ENCODE measurements at places on chromosomes 2 and 18.

- no peak for DNase-seq
Measured at GRCh38 chr2:149739883-149740265, 152.3 kb upstream of the MMADHC start.

DNA sequence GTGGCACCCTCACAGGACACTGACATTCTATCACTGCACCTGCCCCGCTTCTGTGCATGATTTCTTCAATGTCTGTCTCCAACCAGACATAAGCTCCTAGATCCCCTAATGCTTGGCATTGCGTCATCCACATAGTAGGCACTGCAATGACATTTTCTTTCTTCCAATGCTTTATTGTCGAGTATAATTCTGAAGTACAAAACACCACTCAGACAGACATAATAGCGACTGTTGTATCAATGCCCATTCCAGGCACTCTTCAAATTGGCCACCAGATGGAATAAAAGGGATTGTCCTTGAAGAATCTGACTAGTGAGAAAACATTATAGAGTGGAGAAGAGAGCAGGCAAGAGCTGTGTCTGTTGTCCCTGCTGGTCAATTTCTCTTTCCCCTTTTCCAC, 89.0 kb downstream of the LPIN1 start:
- DNase-seq = no peak

DNA sequence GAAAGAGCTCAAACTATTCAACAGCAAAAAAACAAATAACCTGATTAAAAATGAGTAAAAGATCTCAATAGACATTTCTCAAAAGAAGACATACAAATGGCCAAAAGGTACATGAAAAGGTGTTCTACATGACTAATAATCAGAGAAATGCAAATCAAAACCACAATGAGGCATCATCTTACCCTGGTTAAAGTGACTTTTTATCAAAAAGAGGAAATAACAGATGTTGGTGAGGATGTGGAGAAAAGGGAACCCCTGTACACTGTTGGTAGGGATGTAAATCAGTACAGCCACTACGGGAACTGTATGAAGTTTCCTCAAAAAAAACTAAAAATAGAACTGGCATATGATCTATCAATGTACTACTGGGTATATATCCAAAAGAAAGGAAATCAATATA, 39.8 kb upstream of the TMEM163 start:
- DNase-seq = no peak

DNA sequence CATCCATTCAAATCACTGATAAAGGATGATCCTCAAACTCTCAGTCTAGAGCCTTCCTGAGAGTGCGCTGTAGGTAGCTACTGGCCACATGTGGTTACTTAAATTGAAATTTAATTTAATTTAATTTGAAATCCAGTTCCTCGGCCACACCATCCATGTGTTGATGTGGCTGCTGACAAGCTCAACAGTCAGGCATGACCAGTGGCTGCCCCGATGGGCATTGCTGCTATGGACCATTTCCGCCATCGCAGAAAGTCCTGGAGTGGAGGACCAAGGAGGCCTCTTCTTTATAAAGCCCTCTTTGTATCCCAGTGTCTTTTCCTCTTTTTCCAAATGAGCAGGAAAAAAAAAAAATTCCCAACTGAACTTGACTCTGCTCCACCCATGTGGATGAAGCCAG, 100.6 kb downstream of the HDAC4 start:
- no peak for DNase-seq

DNA sequence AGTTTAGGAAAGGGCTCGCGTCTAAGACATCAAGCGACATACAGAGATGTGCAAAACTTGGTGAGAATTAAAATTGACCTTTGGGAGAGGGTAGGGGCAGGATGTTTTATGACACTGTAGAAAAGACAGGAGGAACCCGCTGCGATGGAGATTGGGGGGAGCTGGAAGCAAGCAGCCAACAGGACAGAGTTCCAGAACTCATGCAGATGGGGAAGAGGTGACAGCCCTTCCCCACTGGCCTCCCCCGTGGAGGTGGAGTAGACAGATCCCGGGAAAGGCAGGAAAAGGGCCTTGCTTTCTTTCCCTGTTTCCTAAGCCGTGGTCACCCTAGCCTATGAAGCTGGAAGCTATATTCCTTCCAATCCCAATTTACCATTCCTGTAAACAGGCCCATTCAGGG, 39.1 kb downstream of the ANO7 start:
- DNase-seq = no peak

DNA sequence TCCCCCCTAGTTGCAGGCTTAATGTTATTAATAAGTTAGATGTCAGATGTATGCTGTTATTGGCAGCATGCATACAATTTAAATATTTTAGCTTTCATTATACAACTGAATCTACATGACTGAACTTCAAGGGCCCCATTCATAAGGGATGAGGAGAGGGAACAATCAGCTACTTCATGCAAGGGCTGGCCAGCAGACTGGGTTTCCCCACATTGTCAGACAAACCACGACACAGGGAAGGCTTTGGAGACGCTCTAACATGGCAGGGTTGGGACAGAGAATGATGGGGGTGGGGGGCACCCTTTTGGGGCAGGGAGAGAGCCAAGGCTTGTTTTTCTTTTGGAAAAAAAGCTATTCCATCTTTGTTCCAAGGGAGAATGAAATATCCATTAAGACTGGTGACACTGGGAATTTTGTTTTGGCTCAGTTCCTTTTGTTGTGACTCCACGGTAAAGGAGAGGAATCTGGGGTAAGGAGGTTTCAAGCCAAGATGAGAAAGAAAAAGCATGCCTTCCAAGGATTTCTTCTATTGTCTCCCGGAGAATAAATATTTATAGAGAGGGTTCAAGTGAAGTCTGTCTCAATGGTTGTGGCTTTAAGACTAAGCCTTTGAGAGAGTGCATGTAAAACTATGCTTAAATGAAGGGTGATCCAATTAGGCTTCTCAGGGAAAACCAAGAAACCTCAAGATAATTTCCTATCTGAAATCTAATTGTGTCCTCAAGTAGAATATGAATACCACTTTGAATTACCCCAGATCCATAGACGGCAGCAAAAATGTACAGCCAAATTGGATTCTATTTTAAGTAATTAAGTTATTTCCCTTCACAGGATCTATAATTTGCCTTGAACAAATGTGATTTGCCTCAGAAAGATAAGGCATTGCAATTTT, 5.4 kb downstream of the CXCR4 start:
- no peak for DNase-seq

DNA sequence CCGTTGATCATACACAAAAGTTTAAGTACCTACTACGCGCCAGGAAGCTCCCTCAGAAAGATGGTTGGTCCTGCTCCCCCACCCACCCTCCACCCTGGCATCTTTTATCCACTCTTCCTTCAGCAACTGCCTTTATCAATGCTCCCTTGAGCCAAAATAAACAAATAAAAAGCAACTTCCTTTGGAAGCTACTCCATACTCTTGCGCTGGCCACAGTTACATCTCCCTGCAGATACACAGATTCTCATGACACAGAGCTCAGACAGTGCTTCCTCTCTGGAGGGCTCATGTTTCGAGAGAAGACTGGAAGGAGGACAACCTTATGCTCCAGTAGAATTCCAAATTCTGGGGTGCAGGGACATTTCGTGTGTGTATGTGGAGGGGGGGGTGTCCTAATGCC, 3.8 kb upstream of the STEAP3 start:
- DNase-seq = no peak

- no peak for DNase-seq
Measured at GRCh38 chr2:38065502-38066135, 10.3 kb downstream of the CYP1B1 start.

- no peak for DNase-seq
Measured at GRCh38 chr18:56066524-56067213, 478.7 kb upstream of the TCF4 start.

DNA sequence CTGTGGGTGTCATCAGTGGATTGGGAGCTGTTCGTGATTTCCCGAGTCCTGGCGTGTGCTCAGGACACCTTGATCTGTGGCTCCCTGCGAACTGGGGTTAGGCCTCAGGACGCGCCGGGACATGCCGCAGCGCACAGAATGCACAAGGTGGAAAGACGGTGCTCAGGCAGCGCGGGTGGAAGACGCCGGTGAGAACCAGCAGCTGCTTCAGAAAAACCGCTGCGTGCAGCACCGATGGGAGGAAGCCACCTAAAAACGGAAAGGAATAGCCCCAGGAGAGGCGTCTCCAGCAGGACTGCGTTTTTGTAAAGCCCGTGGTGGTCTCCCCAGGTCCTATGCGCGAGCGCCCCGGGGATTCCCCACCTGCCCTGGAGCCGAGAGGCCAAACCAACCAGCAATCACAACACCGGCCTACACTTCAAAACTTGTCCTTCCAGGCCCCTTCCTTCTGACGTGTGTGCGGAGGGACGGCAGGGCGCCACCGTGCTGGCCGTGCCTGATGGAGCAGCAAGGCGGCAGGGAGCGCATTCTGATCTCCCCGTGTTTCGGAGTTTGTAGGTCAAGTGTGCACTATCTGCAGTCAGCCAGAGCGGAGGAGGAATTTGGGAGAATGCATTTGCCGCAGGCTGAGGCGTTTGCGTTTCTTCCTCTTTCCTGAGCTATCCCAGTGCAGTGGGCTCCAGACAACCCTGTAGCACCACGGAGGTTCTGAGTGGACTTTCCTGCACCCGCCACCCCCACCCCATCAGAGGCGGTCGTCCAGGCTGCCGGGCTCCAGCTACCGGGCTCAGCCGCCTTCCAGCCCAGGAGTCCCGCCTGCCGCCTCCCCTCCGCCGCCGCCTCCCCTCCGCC, 32.2 kb downstream of the RTP5 start:
- DNase-seq = no peak

- DNase-seq = no peak
Measured at GRCh38 chr2:174963437-174964400, 41.5 kb downstream of the CHN1 start.

GRCh38 chr18:21298351-21298750, 56.3 kb downstream of the GREB1L start:
- DNase-seq = no peak

GRCh38 chr2:14778015-14778414, 145.5 kb downstream of the LRATD1 start:
- DNase-seq = no peak

DNA sequence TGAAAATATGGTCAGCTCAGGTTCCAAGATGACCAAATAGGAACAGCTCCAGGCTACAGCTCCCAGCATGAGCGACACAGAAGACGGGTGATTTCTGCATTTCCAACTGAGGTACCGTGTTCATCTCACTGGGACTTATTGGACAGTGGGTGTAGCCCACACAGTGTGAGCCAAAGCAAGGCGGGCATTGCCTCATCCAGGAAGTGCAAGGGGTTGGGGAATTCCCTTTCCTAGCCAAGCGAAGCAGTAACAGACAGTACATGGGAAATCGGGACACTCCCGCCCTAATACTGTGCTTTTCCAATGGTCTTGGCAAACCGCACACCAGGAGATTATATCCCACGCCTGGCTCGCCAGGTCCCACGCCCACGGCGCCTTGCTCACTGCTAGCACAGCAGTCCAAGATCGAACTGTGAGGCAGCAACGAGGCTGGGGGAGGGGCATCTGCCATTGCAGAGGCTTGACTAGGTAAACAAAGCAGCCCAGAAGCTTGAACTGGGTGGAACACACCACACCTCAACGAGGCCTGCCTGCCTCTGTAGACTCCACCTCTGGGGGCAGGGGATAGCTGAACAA, 57.5 kb downstream of the WDPCP start:
- DNase-seq = no peak

DNA sequence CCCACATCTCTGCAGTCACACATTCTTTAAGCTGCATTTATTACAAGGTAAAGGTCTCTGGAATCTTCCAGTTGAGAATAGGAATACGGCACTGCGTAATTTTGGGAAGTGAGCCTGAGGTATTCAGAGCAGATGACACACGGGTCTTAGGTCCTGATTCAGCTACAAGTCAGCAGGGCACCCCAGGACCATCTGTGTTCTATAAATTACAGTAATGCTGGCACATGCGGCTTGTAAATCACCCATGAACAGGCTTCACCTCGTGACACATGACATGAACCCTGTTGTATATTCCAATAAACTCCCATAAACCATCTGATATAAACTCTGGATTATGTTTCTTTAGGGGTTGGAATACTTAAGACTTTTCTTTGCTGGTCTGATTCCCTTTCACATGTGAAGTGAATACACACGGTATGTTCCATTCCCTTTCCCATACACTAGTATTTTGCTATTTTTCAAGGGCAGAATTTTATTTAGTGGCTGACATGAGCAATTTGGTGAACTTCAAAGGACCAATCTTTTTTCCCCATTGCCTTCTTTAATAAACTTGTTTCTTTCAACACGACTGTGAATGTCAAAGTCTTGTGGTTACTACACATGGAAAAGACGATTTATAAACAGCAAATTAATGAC, 298.6 kb downstream of the MEIS1 start:
- DNase-seq = no peak

DNA sequence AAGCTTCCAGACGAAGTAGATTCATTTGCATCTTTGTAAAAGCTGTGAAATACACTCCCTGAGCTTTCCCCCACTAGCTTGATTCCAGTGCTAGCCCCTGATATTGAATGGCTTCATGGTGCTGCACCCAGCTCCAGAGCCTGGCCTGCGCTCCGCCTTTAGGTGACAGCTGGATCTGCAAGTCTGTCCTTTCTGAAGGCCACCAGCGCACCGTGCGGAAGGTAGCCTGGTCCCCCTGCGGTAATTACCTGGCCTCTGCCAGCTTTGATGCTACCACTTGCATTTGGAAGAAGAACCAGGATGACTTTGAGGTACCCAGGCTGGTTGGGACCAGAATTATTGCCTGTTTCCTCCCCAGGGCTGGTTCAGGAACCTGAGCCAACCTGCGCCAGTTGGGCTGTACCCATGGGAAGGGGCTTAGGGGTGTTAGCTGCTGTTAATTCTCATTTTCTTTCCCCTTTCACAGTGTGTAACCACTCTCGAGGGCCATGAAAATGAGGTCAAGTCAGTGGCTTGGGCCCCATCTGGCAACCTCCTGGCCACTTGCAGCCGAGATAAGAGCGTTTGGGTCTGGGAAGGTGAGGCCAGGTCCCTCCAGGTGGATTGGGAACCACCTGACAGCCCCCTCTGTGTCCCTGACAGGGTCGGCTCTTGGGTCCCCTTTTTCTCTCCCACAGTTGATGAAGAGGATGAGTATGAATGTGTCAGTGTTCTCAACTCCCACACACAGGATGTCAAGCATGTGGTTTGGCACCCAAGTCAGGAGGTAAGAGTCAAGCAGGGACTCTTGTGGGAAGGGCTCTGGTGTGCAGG, 1.3 kb downstream of the CIAO1 start:
- DNase-seq = peak; percentile 59

- no peak for DNase-seq
Measured at GRCh38 chr2:241649404-241649803, 11.9 kb downstream of the ATG4B start.

GRCh38 chr18:3015204-3015592, 2.3 kb upstream of the LPIN2 start:
- no peak for DNase-seq

DNA sequence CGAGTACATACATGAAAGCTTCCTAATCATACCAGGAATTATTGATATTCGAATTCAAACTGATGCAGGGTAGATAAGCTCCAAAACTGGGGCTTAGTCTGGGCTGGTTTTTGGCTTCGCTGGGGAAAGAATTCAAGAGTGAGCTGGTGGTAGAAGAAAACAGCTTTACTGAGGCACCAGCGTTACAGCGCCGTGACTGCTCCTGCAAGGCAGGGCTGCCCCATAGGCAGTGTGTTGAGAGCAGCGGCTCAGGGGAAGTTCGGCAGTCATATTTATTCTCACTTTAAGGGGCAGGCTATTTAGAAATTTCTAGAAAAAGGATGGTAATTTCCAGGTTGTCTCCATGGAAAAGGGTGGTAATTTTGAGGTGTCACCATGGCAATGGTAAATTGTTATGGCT, 292.6 kb upstream of the TCF4 start:
- no peak for DNase-seq

Data from Jurkat, Clone E6-1 (cell line).